ENCODE measurements at places on chromosomes 1 and 21.

- no peak for DNase-seq
Observed at GRCh38 chr1:183414365-183414764, 3.8 kb downstream of the NMNAT2 start.

- no peak for DNase-seq
Observed at GRCh38 chr1:78351551-78352216, 139.1 kb upstream of the PTGFR start.

DNA sequence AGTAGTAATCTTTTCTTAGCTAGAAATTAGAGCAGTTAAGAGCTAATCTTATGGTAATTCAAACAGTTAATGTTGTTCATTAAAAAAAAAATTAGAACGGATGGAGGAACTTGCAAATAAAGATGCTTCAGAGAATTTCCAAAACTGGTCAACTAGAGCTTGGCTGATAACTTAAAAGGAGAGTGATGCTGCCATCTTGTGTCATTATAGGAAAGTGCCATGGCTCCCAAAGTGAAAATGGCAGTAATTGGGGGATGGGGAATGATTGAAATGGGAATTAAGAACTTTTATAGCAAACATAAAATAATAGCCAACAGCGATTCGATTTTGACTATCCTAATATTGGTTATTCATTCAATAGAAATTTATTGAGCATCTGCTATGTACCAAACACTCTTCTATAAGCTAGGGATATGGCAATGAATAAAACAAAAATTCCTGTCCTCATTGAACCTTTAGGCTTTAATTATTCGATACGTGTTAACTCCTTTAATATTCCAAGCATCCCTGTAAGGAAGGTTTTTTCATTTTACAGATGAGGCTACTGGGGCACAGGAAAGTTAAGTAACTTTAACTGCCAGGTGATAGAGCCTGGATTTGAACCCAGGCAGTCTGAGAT is 5.7 kb upstream of the PLPP3 start:
- peak; percentile 75 for DNase-seq

DNA sequence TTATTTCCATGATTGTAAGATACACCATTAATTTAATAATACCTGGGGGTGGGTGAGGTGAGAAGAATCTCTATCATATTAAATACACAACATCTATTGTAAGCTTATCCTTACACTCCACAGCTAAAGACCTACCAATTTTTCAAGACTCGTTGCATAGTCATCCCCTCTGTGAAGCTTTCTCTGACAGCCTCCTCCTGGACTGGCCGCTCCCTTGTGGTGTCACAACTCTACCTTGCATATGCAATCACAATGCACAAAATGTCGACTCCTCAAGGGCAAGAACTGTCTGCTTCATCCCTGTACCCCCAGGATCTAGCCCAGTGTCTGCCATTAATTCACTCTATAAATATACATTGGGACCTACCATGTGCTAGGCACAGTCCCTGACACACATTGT is 2.4 kb upstream of the PTGFRN start:
- no peak for DNase-seq

DNA sequence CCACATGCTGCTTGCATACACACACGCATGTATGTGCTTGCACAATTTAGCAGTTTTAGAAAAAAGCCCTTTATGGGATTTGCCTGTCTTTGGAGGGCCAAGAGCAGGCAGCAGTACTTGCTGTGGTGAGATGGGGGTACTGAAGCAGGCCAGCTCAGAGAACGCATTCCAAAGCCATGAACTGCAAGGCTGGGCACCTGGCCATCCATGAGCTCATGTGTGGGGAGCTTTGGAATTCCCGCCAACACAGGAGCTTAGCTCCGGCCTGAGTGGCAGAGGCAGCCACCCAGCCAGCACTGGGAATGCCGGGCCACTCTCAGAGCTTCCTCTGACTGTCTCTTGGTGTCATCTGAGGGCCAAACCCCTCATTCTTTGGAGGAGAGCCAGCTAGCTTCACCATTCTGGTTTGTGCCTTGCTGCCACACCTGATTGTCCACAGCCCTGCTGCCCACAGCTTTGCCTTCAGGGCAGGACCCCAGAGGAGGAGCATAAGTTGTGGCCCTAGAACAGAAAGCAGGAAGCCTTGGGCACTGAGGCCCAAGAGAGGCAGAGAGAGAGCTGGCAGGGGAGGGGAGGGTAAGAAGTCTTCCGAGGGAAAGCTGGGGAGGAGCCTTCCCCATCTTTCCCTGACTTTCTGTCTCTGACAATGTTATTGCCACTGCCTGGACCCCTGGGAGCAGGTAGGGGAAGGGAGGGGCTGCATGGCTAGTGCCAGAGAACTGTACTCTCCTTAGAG is 92.1 kb upstream of the POU3F1 start:
- DNase-seq, result peak; percentile 15

- DNase-seq, result no peak
Observed at GRCh38 chr1:23101101-23101827, 67.4 kb downstream of the LUZP1 start.

- DNase-seq, result no peak
Observed at GRCh38 chr1:203084588-203085527, 954 bp downstream of the MYOG start.

DNA sequence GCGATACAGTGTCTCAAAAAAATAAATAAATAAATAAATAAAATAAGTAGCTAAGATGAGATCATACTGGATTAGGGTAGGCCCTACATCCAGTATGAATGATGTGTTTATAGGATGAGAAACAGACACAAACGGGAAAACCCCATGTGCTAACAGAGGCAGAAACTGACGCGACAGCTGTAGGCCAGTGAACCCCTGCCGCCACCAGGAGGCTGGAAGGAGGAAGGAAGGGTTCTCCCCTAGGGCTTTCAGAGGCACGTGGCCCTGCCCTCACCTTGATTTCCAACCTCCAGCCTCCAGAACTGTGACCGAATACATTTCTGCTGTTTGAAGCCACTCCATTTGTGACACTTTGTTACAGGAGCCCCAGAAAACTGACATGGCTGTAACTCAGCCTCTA is 38.5 kb downstream of the CHD5 start:
- DNase-seq, result no peak

- DNase-seq, result peak; percentile 53
Observed at GRCh38 chr1:53176452-53177208, 20.0 kb upstream of the CPT2 start.

DNA sequence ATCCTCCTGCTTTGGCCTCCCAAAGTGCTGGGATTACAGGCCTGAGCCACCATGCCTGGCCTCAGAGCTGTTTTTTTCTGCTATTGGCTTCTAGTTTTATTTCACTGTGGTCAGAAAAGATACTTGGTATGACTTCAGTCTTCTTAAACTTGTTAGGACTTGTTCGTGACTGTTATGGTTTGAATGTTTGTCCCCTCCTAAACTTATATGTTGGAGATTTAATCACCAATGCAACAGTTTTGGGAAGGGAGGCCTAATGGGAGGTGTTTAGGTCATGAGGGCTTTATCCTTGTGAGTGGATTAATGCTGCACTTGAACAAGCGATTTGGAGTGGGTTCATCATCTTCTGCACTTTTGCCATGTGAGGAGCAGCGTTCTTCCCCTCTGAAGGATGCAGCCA is 24.5 kb upstream of the SOD1 start:
- DNase-seq, result no peak

DNA sequence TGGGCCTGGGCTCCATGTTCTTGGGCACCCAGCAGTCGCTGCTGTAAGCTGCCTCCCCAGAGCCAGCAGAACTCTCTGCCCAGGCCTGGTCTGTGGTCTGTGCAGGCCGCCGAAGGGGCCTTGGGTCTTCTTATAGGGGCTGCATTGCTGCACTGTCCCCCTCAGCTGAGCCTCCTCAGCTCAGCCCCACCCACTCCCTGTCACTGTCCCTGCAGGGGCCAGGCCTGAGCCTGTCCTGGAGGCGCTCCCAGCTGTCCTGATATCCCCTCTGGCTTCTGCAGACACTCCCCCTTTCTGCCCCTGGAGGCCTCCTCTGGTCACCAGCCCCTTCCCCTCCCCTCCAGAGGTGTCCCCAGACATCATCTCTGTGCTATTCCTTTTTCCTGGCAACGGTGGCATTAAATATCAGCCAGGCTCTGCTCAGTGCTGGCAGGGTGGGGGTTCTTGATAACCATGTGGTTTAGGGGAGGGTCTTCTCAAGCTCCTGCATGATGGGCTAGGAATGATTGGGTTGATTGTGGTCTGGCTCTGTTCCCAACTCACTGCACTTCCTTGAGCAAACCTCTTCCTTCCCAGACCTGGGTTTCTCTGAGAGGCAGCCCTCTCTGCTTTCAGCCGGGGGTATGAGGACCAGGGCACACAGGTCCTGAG is 3.7 kb upstream of the FOXO6 start:
- DNase-seq, result peak; percentile 46

GRCh38 chr1:214004014-214004413 is 16.2 kb downstream of the PROX1 start:
- DNase-seq, result no peak

DNA sequence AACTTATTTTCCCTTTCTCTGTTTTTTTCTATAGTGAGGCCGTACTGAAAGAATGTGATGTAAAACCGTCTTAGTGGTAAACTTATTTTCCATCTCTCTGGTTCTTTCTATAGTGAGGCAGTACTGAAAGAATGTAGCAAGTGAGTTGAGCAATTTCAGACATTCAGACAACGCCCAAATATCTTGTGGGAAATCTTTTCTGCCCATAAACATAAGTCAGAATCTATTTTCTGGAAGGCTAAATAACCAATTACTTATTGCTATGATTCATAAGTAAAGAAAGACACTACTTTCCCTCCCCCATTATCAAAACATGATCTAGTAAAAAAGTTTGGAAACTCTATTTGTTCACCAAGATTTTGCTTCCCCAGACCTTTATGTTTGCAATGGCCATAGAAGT is 18.8 kb upstream of the SCCPDH start:
- no peak for DNase-seq

DNA sequence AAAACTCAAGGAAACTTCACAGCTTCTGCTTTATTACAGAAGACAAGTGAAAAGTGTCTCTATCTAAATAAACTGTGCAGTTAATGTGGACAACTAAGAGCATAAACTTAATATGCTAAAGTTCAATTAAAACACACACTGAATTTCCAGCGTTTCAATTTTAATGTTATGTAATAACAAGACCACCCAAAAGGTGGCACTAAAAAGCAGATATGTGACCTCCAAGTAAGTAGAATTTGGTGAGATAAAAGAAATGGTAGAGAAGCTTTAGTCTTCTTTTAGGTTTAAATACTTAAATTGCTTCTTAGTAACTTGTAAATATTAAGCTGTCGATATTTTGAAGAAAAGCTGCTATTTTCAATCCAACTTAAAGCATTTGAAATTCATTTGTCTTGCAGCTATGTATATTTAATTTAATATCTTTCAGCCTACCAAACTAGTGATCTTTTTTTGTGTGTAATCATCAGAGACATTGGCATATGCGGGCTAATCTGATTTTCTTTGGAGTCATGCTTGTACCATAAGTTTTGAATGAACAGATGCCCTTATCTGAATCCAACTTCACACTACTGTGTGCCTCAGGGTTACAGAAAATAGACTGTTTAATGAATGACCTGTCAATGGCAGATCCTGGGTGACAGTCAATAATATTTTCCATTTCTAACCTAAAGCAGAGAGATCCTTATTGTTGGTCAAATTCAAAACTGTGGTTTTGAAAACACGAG is 36.5 kb upstream of the ADAMTS1 start:
- DNase-seq, result peak; percentile 1

GRCh38 chr1:165855010-165855838 is 27.8 kb downstream of the UCK2 start:
- no peak for DNase-seq

GRCh38 chr1:82330330-82330729 is 529.6 kb downstream of the ADGRL2 start:
- no peak for DNase-seq

GRCh38 chr1:157969697-157970485 is 23.6 kb upstream of the KIRREL1 start:
- peak; percentile 48 for DNase-seq

DNA sequence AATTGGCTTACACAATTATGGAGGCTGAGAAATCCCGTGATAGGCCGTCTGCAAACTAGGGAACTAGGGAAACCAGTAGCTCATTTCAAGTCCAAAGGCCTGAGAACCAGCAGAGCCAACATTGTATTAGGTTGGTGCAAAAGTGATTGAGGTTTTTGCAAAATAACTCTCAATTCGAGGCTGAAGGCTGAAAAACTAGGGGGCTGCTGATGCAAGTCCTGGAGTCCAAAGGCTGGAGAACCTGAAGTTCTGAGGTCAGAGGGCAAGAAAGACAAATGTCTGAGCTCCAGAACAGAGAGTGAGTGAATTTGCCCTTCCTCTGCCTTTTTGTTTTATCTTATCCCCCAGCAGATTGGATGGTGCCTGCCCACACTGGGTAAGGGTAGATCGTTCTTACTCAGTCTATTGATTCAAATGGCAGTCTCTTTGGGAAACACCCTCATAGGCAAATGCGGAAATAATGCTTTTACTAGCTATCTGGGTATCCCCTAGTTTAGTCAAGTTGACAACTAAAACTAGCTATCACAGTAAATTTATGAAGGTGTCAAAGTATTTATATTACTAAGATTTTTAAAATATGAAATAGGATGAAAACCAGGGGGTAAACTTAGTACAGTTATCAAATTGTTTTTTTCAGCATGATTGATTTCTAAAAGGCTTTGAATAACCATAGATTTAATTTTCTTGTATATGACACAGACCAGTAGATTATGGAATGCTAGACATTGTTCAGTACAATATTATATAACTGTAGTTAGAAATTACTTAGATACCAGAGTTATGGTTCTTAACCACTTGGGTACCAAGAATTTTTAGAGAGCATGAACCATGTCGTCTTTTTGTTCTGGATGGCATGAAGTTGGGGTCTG is 15.4 kb downstream of the RABGAP1L start:
- no peak for DNase-seq

- no peak for DNase-seq
Observed at GRCh38 chr1:117173006-117173405, 37.7 kb downstream of the VTCN1 start.

DNA sequence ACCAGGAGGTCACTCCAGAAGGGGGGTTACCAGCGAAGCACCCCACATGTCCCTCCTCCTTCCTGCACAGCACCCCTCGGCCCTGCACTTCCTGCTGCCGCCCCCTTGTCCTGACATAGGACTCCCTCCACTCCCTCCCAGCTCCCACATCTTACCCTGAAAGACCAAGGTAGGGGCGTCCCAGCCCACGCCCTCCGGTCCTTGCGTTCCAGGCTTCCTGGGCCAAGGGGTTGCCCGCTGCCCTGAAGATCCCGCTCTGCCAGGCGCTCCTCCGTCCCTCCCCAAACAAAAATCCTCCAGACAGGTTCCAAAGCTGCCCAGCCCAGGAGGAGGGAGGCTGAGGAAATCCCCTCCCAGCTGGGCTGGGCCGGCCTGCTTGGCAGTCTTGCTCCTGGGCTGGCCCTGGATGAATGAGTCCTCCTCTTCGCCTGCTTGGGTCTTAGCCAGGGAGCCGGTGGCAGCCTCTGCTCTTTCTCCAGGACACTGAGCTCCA is at the start of gene RHBDL2:
Gene RHBDL2 (minus strand): TSS at position 304 of the 493 bp plus-strand sequence. CDS start 22,618 bp downstream, outside the sequence.
- no peak for DNase-seq

GRCh38 chr1:28682840-28683239 is 14.3 kb downstream of the GMEB1 start:
- DNase-seq, result no peak

GRCh38 chr1:46039571-46040052 is 92.8 kb downstream of the PIK3R3 start:
- DNase-seq, result peak; percentile 39

- no peak for DNase-seq
Observed at GRCh38 chr1:64669098-64669675, 75.7 kb upstream of the RAVER2 start.

- no peak for DNase-seq
Observed at GRCh38 chr21:20968391-20968790, 29.8 kb upstream of the NCAM2 start.

- DNase-seq, result no peak
Observed at GRCh38 chr1:25096307-25097150, 135.8 kb downstream of the SYF2 start.
